ENCODE measurements at places on chromosomes 13 and 19. TPM values are rescaled to one million over a fixed set of nuclear protein-coding genes. Genes with fewer than 3 reads are reported as not detected.

The TTYH1 gene
- 24.3 TPM for total RNA-seq

The LRRC63 gene
- not detected for total RNA-seq

The MAP1S gene
- total RNA-seq, result 116 TPM

The ZNF547 gene
- 2.0 TPM for total RNA-seq

The ZNF681 gene
- total RNA-seq, result 7.9 TPM

DNA sequence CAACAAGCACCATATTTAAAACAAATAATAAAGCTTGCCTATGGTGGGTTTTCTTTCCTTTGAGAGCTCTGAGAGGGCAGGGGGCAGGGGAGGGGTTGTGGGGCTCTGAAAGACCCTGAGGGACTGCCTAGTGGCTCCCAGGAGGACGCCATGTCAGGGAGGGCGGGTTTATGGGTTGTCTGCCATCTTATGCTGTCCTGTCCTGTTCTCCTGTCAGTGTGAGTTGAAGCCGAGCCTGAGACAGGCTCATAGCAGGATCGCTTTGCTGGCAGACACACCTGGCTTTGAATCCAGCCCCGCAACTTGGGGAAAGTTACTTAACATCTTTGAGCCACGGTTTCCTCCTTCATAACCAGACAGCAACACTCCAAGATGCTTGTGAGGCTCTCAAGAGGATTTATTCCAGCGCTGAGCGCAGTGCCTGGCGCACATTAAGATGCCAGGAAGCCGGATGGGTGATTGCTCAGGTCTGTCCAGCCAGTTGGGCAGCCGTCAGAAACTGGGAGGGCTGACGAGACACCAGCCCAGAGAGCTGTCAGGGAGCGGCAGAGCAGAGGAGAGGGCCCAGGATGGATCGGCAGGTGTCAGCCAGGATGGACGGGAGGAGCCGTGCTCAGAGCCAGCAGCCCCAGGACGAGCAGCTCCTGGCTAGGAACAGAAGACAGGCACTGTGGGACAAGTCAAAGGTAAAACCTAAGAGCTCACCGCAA, 36.8 kb upstream of the C1QTNF9 start:
- DNase-seq, result no peak

DNA sequence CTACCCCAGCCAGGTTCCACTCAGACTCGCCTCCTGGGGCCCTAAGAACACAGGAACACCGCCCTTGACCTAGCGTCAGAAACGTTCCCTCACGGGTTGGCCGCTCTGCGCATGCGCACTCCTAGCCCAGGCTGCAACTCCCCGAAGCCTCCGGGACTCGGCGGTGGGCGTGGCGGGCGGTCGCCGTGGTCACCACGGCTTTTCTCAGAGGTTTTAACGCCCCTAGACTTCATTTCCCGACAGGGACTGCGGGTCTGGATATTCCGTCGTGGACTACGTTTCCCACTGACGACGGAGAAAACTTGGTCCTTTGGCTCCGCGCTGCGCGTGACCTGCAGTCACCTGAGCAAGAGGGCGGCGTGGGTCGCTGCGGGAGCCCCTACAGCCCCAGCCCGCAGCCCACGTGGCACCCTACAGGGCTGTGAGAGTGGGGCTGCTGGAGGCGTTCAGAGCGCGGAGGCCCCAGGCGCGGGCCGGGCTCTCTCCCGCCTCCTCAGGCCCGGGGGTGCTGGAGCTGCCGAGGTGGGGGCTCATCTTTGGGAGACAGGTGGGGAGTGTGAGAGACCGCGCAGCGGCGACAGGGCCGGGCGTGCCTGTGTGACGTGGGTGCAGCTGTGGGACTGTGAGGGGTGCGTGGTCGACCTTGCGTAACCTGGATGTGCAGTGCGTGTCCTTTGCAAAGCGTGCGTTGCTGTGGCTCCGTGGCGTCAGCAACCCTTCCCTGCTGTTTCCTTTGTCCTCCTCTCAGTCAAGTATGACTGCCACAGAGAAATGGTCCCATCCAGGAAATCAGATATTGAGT, 38.0 kb upstream of the ZNF573 start:
- peak; percentile 10 for DNase-seq

DNA sequence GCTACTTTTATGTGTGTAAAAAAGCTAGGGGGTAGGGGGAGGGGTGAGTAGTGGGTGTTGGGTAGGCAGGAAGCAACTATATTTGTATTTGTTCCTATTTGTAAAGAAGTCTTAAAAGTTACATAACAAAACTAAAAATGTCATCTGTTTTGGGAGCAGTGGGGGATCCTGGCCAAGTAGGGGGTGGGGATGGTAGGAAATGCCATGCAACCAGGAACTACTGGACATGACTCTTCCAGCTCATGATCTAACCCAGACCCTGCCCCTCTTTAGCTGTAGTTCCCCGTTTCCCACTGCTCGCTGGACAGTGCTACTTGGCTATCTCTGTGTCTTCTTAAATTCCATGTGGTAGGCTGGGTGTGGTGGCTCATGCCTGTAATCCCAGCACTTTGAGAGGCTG, 3.2 kb downstream of the GTF3A start:
- DNase-seq, result no peak

GRCh38 chr13:45240143-45240542, 39.3 kb upstream of the KCTD4 start:
- no peak for DNase-seq

DNA sequence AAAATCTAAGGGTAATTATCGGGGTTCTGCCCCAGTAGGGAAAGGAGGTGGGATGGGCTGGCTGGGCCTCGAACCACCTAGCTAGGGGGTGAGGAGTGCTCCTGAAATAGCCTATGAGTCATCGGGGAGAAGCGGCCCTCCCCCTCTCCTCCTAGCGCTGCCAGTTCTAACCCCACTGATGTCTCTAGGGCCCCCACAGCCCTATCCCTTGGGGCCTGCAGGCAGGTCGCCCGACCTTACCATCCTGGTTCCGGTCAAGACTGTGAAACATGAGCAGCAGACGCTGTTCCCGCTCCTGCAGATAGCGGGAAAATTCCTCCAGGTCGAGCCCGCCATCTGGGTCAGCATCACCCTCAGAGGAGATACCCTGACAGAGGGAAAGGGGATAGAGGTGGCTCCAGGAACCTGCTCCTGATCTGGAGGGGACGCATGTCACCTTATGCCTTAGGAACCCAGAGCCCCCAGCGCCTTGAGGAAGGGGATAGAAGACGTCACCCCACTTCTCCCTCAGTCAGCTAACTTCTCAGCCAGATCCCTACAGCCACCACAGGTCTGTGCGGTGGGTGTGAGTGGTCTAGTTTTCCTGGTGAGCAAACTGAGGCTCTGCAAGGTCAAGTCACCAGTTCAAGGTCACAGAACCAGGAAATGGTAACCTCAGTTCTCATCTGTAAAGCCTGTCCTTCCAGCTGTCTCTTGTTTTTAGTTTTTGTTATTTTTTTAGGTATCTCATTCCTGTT, 1.5 kb downstream of the SLC25A23 start:
- DNase-seq, result no peak

DNA sequence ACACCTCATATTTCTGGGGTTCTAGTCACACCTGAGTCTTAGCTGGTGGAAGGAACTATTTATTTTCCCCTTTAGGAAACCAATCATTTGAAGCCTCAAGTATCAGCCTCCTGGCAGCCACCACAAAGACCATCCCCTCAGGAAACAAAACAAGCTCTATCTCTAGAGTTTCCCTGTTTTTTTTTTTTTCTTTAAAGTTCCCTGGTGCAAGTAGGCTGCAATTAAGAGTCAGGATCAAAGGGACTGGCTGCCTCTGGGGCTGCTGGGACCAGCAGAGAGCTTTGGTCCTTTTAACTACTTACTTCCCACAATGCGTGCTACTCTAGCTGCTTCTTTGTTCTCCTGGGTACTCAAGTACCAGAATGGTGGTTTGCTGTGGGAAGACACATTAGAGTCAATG, 11.4 kb downstream of the MBNL2 start:
- no peak for DNase-seq

GRCh38 chr13:26727633-26728032, 33.0 kb downstream of the GPR12 start:
- DNase-seq, result no peak

GRCh38 chr19:6999933-7000332, 21.3 kb downstream of the MBD3L2B start:
- no peak for DNase-seq

- peak; percentile 49 for DNase-seq
Measured at GRCh38 chr19:5719274-5719960, 529 bp downstream of the LONP1 start.

GRCh38 chr19:44792281-44792680, 14.6 kb downstream of the CBLC start:
- no peak for DNase-seq

GRCh38 chr13:42766016-42766415, 15.4 kb upstream of the FAM216B start:
- no peak for DNase-seq

GRCh38 chr19:42166316-42166715, 34.1 kb upstream of the POU2F2 start:
- no peak for DNase-seq

DNA sequence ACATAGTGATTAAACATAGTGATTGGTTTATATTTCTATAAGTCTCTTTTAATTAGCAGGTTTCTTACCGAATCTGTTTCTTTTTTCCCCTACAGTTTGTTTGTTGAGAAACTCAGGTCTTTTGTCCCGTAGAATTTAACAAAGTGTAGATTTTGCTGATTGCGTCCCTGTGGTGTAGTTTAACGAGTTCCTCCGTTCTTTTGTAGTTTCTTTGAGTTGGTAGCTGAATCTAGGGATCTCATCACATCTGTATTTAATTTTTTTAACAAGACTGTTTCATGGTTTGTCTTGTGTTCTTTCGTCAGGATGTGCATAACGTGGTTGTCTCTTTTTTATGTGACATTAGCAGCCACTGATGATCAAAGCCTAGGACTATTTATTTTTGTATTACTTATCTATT, 111.1 kb downstream of the AKAP11 start:
- DNase-seq, result no peak

GRCh38 chr19:52094526-52095130, 937 bp downstream of the ZNF841 start:
- no peak for DNase-seq

- no peak for DNase-seq
Measured at GRCh38 chr19:18856385-18857126, 24.8 kb downstream of the UPF1 start.

DNA sequence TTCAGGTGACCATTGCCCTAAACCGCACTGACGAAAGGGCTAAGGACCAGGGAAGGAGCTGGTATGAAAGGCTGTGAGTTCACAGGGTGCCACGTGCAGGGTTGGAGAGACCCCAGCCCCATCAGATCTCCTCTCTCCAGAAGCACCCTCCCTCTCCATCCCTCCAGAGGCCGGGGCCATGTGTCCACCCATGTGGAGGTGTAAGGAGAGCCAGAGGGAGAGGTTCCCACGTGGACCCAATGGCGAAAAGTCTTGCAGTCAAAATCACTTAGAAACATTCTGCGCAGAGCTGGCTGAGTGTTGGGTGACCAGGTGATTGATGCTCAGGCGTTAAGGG, 168.3 kb downstream of the COL4A1 start:
- DNase-seq, result no peak

DNA sequence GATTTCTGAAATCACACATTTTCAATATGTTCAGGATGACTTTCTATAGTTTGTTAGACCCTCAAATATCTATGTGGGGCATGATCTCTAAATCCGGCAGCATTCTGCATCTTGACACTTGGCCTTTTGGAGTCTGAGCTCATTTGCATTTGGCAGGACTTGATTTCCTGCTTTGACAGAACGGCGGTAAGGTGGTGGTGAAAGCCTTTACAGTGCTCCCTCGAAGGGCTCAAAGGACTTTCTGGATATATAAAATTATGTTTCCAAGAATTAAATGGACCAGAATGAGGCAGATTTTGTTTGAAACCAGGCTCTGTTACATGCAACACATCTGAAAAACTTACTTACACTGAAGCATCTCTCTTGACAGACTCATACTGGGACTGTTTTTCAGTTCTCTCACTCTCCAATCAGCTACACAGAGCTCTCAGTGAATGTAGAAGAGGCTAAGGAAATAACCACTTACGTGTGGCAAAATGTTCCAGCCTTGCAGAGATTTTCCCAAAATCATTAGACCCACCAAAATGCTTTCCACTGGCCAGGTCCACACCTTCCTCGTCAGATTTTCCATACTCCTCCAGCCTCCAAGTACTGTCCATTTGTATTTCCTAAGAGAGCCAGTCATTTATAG, 207.2 kb downstream of the SPRY2 start:
- DNase-seq, result no peak

GRCh38 chr13:110541526-110541920, 20.0 kb downstream of the RAB20 start:
- DNase-seq, result no peak

DNA sequence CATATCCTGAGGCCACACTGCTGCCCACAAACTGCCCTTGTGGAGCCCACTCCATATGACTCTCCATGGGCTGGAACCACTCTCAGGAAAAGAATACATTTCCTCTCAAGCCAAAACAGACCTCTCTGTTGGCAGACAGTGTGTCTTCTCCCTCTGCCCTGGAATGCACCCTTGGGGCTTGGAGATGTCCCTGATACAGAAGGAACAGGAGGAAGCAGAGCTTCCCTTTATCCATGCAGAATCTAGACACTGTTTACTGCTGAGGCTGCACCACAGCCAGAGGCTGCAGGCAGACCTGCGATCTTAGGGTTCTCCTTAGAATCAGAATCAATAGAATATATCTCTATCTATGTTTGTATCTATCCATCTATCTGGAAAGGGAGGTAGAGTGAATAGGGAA, 26.8 kb upstream of the CYP4F8 start:
- no peak for DNase-seq

DNA sequence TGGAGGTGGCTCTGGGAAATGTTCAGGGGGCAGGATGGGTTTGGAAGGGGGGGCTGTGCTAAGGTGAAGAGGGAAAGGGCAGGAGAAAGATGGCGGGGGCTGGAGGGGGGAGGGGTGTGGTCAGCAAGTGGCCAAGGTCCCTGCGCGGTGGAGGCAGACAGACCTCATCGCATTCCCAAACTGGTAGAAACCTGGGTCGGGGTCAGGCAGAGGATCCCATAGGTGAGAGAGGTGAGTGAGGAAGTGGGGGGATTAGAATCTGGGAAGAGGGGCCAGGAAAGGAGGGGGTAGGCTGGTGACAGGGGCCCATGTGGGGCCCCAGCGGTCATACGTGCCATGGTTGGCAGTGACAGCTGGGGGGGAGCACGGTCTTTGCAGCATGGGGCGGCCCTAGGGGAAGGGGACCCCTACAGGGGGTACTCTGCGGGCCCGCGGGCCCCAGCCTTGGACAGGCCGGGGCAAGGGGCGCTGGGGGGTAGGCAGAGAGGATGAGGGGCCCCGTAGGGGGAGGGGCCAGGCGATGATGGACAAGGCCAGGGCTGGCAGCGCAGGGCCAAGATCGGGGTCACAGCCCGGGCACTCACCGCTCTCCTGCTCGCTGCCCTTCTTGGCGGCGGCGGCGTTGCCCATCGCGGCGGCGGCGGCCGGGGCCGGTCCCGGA, 514 bp downstream of the PRKACA start:
- DNase-seq, result no peak

All from H1 (cell line).